ENCODE measurements at places on chromosomes 3 and 15. TPM values are rescaled to one million over a fixed set of nuclear protein-coding genes. Genes with fewer than 3 reads are reported as not detected.

DNA sequence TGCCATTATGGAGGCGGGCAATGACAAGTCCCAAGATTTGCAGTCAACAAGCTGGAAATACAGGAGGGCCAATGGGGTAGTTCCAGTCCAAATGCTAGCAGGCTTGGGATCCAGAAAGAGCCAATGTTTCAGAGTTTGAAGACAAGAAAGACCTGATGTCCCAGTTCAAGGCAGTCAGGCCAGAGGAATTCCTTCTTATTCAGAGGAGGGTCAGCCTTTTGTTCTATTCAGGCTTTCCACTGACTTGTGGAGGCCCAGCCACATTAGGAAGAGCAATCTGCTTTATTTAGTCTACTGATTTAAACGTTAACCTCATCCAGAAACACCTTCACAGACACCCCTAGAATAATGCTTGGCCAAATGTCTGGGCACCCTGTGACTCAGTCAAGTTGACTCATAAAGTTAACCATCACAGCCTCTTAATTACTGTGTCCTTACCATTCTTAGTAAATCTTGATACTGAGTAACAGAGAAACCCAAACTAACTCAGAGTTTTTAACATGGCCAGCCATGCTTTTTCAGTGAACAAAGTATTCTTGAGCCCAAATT lies 50.9 kb upstream of the NPHP3 start:
- no peak for DNase-seq

- no peak for DNase-seq
Measured at GRCh38 chr15:95520511-95520910, 810.0 kb upstream of the NR2F2 start.

SSUH2 gene
- 1.0 TPM for total RNA-seq

DNA sequence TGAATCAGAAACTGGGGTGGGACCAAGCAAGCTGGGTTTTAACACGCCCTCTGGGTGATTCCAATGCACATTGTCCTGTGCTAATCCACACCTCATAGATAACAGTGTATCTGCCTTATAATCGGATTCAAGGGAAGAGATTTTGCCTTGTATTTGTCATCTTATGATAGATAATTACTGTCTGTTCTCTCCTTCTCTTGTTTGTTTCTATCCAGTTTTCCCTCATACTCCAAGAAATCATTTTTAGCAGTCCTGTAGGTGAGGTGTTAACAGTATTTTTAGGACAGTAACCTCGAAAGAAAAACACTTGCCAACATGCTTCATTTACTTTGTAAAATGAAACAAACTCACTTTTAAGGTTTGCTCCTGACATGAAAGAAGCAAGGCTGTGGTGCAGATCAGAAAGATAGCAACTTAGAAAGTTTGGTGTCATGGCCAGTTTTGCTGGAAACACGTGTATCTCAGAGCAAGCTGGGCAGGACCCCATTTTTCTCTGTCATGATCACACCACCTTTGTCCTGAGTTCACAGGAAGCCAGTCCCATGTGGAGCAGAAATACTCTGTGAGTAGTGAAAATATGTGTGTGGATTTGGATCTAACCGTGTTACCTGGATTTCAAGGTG lies 72.6 kb downstream of the TRAK1 start:
- no peak for DNase-seq

NR2E3 gene
- total RNA-seq: 0.68 TPM

GRCh38 chr15:39709941-39710340 lies 72.7 kb downstream of the FSIP1 start:
- DNase-seq: no peak

DNA sequence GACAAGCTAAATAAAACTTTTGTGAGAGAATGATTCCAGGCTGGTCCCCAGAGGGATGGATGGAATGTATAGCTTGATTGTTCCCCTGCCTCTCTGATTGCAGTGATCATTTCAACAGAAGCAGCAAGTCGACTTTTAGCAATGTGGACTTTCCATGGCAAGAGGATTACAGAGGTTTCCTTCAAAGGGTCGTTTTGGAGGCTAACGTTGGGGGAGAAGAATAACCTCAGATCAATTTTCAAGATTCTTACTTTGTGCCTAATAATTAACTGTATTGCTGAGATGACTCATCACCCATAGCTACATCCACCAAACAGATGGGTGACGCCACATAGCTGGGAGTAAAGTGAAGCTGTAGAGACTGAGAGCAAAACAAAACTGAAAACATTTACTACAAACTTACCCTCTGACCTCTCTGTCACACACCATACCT lies 79.9 kb downstream of the GTPBP8 start:
- no peak for DNase-seq

SAXO2 gene
- 0.23 TPM for total RNA-seq

- DNase-seq: no peak
Measured at GRCh38 chr3:188169830-188170455, 16.0 kb downstream of the LPP start.

GRCh38 chr15:69806287-69806915 lies 291.3 kb downstream of the TLE3 start:
- DNase-seq: no peak

DNA sequence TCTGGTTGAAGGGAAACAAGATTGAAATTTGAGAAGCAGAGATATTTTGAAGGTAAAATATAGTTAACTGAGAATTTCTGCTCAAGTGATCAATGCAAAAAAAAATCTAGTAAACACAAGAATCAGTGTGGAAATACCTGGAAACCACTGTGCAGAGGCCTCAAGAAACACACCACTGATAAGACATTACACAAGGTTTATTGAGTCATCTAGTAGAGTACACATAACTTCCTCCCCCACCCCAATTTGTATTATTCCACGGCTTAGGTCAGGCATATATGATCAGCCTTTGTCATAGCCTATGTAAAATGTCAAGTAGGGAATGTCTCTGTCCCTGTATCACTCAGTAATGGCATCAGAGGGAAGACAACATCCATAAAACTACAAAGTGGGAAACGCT lies 447.8 kb upstream of the BCHE start:
- no peak for DNase-seq

KLHL24 gene
- 115 TPM for total RNA-seq

DNA sequence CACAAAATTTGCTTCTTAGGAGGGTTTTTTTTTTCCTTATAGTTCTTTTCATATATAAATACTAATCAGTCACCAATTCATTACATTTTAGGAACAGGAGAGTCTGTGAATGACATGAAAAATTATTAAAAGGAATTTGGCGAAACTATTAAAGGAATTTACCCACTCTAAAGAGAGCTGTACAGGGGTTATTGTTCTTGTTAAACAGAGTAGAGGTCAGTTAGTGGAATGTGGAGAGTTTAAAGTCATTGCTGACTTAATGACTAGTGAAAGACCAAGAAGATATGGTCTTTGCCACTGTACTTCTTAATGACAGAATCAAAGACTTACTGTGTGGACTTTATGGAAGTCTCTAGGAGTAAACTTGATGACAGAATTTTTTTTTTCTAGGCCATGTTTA lies 333.6 kb upstream of the C2CD4B start:
- no peak for DNase-seq

DNA sequence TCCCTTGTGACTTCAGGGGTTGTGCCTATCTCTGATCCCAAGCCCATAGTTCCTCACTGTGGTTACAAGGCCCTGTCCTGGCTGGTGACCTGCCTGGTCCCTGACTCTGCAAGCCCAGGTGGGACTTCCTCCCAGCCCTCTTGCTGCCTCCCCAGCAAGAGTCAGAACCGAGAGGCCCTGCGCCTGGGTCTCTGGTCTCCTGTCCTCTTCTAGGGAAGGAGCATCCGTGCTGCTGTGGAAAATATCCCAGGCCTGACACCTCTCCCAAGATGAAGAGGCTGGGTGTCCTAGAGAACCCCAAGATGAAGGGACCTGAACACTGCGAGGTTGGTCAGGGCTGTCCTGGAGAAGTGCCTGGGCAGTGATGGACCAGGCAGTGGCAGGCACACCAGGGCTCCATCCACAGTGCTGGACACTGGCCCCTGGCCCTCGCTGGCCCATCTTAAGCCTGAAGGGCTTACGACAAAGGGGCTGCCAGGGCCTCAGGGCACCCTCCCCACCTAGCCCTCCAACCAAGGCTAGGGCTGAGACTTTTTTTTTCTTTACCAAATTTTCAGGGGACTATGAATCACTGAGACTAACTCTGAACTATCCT lies 32.7 kb downstream of the PTH1R start:
- peak; percentile 59 for DNase-seq

DNA sequence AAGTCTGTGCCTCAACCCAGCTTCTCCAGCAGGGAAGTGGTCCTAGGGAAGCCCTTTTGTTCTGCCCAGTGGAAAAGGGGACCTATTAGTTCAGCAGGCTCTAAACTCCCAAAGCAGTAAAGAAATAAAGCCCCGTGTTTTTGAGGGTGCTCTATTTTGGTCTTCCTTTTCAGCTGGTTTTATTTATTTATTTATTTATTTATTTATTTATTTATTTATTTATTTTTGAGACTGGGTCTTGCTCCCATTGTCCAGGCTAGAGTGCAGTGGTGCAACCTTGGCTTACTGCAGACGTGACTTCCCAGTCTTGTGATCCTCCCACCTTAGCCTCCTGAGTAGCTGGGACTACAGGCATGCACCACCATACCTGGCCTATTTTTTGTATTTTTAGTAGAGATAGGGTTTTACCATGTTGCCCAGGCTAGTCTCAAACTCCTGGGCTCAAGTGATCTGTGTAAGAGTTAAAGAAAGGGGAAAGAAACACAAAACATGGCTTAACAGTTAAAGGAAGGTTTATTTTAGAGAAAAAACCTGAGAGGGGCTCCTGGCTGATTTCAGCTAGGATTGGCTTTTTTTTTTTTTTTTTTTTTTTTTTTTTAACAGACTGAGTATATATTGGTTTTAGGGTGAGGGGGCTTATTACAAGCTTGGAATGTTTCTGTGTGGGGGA lies 154.6 kb downstream of the CLSTN2 start:
- no peak for DNase-seq

GRCh38 chr3:187208159-187208558 lies 10.9 kb downstream of the RTP1 start:
- DNase-seq: no peak

DNA sequence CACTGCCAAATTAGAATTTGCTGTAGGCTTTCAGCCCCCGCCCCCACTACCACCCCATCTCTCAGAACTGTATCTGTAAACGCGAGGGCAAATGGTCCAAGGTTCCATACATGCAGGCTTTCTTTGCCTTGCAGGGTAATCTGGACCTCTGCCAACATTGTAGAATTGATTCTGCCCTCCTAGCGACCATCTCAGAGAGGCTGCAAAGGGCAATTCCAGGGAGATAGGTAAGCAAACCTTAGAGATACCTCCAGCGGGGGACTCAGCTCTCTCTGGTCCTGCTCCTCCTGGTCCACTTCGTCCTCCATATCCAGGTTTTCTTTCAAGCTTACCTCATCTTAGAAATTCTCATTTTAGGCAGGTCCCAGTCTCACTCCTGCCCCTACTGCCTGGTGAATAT lies 64.4 kb downstream of the SLMAP start:
- no peak for DNase-seq

TM4SF18 gene
- 97.4 TPM for total RNA-seq

DUOX2 gene
- not detected for total RNA-seq

DNA sequence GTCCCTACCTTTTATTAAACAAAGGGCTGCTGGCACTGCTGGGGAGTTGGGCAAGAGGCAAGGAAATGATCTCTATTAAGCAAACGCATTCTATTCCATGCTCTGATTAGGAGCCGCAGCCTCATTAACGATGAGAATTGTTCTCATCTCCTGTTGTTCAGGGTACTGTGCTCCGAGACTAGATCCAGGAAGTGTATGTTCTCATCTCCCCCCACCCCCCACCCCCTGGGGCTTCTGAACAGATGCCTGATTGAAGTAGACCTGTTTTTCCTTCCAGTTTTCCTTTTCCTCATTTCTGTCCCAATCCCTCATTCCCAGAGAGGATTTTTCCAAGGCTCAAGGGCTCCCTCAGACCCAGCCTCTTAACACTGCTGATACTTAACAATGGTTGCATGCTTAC lies 81.6 kb upstream of the FEZF2 start:
- DNase-seq: no peak

CYP8B1 gene
- total RNA-seq: not detected

- DNase-seq: no peak
Measured at GRCh38 chr3:183212096-183212495, 41.0 kb upstream of the B3GNT5 start.

DNA sequence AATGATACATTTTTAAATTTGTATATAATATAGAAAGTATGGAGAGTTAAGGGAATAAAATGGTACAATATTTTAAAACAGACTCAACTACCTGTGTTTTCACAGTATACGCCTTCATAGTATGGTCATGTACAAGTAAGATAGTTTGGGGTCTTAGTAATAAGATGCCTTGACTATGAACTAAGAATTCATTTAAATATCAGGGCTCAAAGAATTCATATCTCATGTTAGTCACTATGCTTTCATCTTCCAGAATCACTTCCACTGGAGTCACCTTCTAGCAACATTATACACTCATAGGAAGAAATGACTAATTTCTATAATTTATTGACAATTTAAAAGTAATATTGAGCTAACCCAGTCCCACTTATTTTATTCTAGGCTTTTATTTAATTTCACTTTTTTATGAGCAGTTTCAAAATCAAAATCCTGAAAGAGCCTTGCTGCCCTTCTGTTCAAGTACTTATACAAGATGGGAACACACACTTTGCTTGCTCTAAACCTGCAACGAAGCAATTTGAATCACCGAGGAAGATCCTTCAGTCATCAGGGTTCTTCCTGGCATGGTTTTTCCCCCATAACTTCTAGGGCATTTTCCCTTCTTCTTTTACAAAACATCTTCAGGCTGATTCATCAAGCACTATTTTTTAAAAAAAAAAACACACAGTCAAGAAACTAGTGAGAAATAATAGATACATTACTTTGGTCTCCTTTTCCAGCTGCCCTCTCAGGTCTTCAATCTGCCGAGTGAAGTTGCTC lies 94.1 kb downstream of the MYH15 start:
- no peak for DNase-seq

DNA sequence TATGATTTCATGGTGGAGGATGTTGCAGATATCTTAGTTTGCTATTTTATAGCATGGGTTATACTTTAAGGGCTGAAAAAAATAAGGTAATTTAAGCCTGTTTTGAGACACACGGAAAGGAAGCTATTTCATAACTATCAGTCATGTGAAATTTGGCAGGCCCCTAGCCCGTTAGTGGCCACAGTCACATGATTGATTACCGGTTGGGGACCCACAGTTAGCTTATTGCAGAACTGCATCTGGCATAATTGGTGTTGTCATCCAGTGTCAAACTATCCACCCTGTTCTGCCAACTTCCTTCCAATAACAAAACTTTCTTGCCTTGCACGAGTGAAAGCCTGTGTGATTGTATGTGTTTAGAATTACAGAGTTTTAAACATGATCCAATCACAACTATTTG lies 35.2 kb downstream of the FNDC3B start:
- DNase-seq: no peak

GRCh38 chr3:23252122-23252521 lies 49.0 kb downstream of the UBE2E2 start:
- no peak for DNase-seq

- no peak for DNase-seq
Measured at GRCh38 chr3:113897373-113897777, 50.4 kb upstream of the ZDHHC23 start.

GRCh38 chr15:96125721-96126415 lies 204.6 kb upstream of the NR2F2 start:
- DNase-seq: no peak

GRCh38 chr3:133283958-133284807 lies 115.7 kb upstream of the BFSP2 start:
- no peak for DNase-seq

Measured in spleen (tissue), 13 donors.